ENCODE measurements at places on chromosomes 12 and 14. TPM values are rescaled to one million over a fixed set of nuclear protein-coding genes. Genes with fewer than 3 reads are reported as not detected.

Gene C12orf50
- not detected for total RNA-seq

Gene KRT83
- not detected for total RNA-seq

Gene PTPN6
- total RNA-seq, result 0.91 TPM

Gene SLC6A12
- not detected for total RNA-seq

Gene BDKRB2
- 35.8 TPM for total RNA-seq

Gene TAS2R30
- total RNA-seq, result 12.6 TPM

Gene TMEM132D
- under 0.01 TPM for total RNA-seq

Gene SLC2A13
- total RNA-seq, result 11.1 TPM

Gene LMNTD1
- total RNA-seq, result 0.52 TPM

Gene LRRC10
- total RNA-seq, result not detected

Gene PRKD1
- total RNA-seq, result 12.0 TPM

Gene LRP1-AS
- total RNA-seq, result not detected

Gene CLECL1
- not detected for total RNA-seq

Gene CD69
- not detected for total RNA-seq

Gene CLEC2D
- total RNA-seq, result 6.9 TPM

Gene FOXN3
- total RNA-seq, result 59.7 TPM

Gene CSRNP2
- 27.1 TPM for total RNA-seq

Gene FLVCR2
- 2.9 TPM for total RNA-seq

Gene CCDC197
- total RNA-seq, result not detected

Gene MAX
- total RNA-seq, result 69.5 TPM

Gene CPM
- total RNA-seq, result 11.1 TPM
